ENCODE measurements at places on chromosomes 16 and 17.

DNA sequence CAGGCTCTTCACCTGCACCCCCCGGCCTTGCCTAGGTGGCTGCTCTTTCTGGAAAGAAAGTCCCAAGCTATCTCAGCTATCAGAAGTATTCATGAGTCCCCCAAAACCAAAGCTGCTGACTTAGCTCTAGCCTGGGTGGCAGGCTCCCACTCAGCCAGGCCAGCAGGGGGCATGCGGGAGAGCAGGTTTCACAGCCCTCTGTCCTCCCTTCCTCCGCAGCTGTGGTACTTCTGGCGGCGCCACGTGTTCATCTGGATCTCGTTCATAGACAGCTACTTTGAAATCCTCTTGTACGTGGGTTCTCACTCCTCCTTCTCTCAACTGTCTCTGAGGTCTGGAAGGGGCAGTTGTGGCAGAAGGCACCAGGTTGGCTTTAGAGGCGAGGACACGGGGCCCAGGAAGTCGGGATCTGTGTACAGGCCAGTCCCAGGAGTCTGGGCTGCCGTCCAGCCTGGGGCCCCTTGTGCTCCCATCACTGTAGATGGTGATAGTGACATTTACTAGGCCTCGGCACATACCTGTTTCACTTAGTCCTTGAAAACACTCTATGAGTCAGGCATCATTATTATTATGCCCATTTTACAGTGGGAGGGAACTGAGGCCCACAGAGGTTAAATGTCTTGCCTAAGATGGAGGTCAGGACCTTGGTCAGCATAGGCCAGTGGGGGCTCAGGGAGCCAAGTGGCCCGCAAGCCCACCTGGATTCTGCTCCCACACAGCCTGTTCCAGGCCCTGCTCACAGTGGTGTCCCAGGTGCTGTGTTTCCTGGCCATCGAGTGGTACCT, 12.9 kb downstream of the TRPV2 start:
- no peak for DNase-seq

DNA sequence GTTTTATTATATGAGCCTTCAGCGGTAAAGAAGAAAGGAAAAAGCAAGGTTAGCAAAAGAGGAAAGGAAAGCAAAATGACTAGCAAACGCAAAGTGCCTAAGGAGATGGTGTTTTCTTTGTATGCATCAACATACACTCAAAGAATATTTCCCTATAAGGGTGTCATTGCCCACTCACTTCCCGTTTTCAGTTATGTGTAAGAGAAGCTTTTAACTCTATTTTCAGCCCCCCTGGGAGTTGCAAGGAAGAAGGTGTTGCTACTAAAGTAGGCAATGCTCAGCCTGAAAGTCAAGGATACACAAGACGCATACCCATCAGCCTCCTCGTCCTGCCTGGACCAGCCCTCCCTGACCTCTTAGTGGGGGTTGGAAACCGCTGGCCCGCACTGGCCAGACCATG, 267.7 kb upstream of the ZFHX3 start:
- DNase-seq = no peak

GRCh38 chr16:88742896-88743605, 36.7 kb downstream of the CTU2 start:
- DNase-seq = no peak

- DNase-seq = no peak
Measured at GRCh38 chr16:46853713-46854443, 22.9 kb upstream of the C16orf87 start.

DNA sequence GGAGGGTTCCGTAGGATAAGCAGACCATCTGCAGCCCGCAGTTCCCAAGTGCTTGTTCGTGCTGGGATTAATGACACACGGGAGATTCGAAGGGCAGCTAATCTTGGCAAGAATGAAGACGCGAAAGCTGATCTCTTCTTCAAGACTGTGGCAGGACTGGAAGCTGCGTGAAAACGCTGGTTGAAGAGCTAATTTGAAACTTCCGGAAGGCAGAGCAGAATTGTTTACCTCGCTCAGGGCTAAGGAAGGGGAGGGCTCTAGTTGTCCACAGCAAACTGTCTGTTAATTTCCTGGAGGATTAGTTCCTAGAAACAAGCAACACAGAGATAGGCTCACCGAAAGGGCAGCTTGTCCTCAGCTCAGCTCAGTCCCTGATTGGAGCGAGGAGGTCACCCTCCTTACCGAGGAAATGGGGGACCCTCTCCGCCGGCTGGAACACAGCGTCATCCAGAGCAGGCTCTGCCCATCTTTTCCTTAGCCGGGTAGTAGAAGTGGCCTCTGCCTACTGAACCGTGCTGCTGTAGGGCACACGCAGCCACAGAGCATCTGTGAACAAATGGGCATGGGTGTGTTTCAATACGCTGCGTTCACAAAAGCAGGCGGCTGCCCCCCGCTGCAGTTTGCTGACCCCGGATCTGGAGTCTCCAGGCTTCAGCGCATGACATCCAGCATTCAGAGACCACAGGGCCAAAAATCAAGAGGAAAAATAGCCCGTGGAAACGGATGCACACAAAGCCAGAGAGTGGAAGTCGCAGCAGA, 16.7 kb upstream of the BAIAP2 start:
- no peak for DNase-seq

DNA sequence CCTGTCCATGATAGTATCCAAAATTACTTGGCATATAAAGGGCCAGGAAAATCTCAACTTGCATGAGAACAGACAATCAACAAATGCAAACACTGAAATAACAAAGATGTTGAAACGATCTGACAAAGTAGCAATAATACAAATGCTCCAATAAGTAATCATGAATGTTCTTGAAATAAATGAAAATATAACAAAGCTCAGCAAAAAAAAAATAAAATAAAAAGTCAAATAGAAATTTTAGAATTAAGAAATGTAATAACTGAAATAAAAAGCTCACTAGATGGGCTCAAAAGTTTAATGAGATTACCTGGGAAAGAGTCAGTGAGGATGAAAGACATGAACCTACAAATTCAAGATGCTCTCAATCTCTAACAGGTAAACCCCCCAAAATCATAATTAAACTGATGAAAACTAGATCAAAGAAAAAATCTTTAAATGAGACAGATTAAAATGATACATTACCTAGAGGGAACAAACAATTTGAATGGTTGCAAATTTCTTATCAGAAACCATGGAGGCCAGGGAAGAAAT, 319.0 kb upstream of the IRX3 start:
- no peak for DNase-seq

GRCh38 chr17:43384476-43384862, 14.3 kb upstream of the ARL4D start:
- no peak for DNase-seq

DNA sequence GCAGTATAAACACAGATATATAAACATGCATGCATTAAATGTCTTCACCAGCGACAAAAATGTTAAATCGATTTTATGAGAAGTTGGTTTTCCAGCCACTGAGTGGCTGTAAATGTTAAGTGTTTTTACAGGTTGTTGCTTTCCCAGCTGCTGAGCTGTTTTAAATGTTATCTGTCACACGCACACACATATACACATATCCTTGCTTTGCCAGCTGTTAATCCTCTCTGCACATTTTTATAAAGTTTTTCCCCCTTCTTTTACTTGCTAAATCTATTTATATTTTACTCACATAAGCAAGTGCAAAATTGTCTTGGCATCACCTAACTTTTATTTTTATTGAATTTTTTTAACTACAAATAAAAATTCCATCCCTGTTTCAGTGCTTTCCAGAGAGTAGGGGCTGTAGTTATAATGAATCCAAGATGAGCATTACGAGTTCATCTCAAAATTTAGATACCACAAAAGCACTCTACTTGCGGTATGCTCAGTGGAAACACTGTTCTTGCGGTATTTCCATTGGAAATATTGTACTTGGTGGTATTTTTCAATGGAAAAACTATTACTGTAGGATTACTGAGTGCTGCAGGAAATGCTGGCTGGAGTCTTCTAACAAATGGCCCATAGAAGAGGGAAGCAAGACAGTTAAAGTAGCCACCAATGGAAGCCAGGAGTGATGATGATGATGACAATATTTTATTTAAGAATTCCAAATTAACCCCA, 124.9 kb upstream of the KCNJ16 start:
- DNase-seq = no peak

DNA sequence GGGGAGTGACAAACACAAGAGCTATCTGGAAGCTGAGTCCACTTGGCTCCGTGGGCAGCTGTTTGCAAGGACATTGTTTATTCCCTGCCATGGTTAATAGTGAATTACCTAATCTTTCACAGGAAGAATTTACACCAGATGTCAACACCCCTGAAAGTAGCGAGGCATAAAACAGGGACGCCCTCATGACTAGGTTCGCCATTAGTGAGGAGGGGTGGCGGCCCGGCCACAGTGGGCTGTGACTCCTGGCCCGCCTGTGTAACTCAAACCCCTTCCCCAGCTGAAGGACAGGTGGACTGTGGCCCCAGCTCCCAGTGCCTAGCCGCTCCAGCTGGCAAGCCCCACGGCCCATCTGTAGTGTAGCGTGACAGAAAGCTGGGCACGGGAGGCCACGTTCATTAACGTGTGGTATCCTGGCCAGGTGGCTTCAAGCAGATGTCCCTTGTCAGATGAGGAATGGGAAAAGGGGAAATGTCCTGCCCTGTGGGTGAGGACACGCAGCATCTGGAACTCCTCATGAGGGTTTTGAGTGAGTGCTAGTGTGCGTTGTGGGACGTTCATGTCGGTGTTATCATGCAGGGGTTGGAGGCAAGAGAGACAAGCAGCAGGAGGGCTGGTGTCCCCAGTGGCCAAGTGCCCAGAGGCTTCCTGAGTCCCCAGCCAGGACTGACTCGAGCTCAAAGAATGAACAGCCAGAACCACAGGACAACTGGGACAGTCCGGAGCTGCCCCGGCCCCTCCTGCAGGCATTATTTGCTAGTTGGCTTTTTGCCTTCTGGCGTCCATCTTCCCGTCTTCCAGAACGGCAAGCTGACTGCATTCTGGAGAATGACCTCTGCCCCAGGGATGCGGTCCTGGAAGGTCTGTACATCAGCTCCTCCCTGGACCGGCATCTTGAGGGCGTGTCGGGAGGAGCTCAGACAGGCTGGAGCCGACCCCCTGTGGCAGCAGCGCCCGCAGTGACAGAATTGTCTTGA, 19.2 kb downstream of the KDM8 start:
- DNase-seq = no peak

DNA sequence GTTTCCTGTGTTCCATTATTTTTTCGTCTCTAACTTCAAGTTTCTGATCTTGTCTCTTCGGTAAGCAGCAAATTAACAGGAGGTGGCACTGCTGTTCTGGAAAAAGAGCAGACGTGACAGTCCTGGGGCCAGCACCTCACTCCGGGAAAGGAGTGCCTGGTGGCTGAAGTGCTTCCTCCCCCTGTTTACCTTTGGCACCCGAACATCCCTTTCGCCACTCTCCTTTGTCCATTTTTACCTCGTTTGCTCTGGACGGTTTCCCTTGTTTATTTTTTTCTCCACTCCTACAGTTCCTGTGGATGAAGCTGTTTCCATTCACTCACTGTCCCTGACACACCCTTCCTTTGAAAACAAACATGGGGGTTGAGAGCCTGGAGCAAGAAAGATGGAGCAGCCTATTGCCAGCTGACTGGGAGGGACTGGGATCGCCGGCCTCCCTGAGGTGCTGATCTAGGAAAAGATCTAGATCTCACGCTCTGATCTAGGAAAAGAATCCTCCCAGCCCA, 12.6 kb downstream of the SAP30BP start:
- DNase-seq = no peak

DNA sequence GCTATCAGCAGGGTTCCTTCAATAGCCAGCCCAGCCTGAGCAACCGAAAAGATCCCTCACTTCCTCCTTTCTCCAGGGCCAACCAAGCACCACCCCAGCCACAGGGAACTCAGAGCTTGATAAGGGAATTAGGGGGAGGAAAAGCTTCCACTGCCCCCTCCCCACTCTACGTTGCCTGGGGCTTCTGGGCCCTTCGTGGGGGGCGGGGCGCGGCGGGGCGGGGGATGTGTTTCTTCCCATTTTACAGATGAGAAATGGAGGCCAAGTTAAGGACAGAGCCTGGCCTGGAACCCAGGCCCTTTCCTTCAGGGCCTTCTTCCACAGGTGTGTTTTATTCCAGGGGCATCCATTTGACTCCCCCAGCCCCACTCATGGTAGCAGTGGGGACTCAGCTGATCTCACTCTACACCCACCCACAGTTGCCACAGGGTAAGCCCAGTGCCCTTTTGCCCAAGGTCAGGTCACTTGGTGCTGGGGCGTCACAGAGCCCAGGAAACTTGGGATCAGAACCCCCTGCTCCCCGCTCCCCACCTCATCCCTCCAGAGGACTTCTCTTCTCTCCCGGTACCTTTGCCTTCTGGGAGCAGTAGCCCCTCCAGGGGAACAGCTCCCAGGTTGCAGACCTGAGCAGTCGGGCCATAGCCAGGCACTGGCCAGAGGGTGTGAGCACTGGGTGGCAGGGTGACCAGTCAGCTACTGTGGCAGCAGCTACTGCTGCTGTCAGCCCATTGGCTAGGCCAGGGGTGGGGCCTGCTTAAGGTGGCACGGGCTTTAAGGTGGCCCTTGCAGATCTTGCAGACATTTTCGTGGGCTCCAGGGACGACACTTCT, at the start of gene LDHD:
TSS of gene LDHD (minus strand) at position 700 of the 830 bp plus-strand sequence. CDS start at position 640, 60 bp downstream.
- DNase-seq = no peak

DNA sequence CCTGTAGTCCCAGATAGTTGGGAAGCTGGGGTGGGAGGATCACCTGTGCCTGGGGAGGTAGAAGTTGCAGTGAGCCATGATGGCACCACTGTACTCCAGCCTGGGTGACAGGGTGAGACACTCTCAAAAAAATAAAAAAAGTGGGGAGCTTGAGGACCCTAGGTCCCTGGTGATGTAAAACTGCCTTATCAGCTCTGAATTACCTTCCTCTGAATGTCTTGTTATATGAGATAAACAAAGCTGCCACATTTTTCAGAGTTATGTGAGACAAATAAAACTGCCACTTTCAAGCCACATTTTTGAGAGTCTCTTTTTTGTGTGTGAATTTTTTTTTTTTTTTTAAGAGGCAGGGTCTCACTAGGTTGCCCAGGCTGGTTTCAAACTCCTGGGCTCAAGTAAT, 32.0 kb upstream of the B4GALNT2 start:
- no peak for DNase-seq

- no peak for DNase-seq
Measured at GRCh38 chr16:35754391-35755369, 2295.3 kb downstream of the TP53TG3F start.
